ENCODE measurements at places on chromosomes 6 and 20.

DNA sequence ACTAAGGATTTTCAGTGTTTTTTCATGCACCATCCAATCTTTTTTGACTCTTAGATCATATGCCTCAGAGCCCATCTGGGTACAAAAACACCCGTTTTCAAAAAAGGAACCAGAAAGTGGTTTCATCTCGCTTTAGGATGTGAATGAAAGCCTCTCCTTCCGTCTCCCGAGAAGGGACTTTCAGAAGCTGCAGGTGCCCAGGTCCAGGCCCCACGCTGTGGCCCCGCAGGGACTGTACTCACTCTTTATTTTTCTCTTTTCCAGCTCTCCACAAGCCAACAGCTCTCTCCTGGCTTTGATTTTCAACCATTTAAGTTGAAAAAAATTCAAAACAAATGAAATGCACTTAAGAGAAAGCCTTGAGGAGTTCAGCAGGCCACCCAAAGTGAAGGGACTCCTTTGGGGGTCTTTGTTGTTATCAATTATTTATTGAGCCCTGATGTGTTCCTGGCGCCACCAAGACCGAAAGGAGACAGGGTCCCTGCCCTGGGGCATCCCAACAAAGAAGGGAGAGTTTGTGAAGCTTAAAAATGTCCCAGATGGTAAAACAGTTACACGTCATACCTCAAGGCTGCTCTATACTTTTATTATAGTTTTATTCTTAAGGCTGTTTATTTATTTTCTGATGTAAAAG, 467.3 kb downstream of the PREX1 start:
- no peak for DNase-seq

DNA sequence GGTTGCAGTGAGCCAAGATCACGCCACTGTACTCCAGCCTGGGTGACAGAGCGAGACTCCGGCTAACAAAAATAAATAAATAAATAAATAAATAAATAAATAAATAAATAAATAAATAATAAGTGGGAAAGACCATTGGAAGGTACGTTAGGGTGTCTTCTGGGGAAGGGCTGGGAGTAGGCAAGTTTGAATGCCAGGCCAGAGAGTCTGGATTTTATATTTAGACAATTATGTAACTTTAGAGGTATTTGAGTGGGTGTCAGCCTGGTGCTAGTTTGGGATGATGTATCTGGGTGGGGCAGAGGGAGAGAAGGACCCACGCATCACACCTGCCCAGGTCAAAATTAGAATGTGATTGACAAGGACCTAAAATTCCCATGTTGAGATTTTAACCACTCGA, 108.5 kb upstream of the PRND start:
- DNase-seq = no peak

GRCh38 chr20:30949761-30950160, 307.7 kb upstream of the DEFB115 start:
- no peak for DNase-seq

DNA sequence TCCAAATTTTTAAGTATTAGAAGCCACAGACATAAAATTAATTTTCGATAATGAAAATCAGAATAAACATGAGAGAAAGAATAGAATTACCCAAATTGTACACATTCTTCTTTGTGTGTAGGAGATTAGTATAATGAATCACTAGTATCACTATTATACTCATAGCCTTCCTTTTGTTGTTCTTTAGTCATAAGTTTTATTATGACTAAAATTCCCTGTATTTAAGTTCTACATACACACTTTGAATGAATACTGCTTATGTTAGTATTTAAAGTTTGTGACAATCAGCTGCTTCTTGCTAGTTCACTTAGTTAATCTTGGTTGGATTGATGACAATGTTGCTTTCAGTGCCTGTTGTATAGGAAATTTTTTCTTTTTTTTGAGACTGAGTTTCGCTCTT, 72.7 kb downstream of the CCDC170 start:
- DNase-seq = no peak

- DNase-seq = no peak
These were observed 135.0 kb upstream of the TNFAIP3 start for GRCh38 chr6:137731960-137732616.

GRCh38 chr6:79589701-79590100, 41.4 kb upstream of the SH3BGRL2 start:
- no peak for DNase-seq
